ENCODE measurements at places on chromosomes 7 and 10. TPM values are rescaled to one million over a fixed set of nuclear protein-coding genes. Genes with fewer than 3 reads are reported as not detected.

The CALML5 gene
- not detected for total RNA-seq

The CACNA2D1 gene
- total RNA-seq = 29.8 TPM

The LIPM gene
- not detected for total RNA-seq

The TSPAN14 gene
- 23.3 TPM for total RNA-seq

The GIMAP2 gene
- total RNA-seq = 5.1 TPM

The GPER1 gene
- 20.2 TPM for total RNA-seq

The STX1A gene
- total RNA-seq = 24.0 TPM

The CCL24 gene
- not detected for total RNA-seq

The RAB19 gene
- total RNA-seq = not detected

The PON1 gene
- not detected for total RNA-seq

The PLEKHS1 gene
- 1.1 TPM for total RNA-seq

The CHAT gene
- total RNA-seq = 1.6 TPM

The RBP3 gene
- not detected for total RNA-seq

The LRCH4 gene
- 16.1 TPM for total RNA-seq

The OPN4 gene
- not detected for total RNA-seq

The USP54 gene
- total RNA-seq = 46.0 TPM

The C7orf57 gene
- not detected for total RNA-seq

The MET gene
- 27.2 TPM for total RNA-seq

The RBM20 gene
- 7.4 TPM for total RNA-seq

The LRRC72 gene
- total RNA-seq = not detected

The SPDYE1 gene
- total RNA-seq = not detected

The AFAP1L2 gene
- total RNA-seq = 20.5 TPM

The ASAH2 gene
- 0.62 TPM for total RNA-seq

The DLX5 gene
- 0.49 TPM for total RNA-seq

The SMIM30 gene
- total RNA-seq = 41.7 TPM

The DRGX gene
- not detected for total RNA-seq

The RPA3 gene
- total RNA-seq = 10.6 TPM
